ENCODE measurements at places on chromosomes 16 and 17.

- DNase-seq, result peak; percentile 75
These were observed 6.9 kb downstream of the DOK4 start for GRCh38 chr16:57479205-57479975.

GRCh38 chr16:30934827-30935557, 11.6 kb downstream of the FBXL19 start:
- no peak for DNase-seq

DNA sequence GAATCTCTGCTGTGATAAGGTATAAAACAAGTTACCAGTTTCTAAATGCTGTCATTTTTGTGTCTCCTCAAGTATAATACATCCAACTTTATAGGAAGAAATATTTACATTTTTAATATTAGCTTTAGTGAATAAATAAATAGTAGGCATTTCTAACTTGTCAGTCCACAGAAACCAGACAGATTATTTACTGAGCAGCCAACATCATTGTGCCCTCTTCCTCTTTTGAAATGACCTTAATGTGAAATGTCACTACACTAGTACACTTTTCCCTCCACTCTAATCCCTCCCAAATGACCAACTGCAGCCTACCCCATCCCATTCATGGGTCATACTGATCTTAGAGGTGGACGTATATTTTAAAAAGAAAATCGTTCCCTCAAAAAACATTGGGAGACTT, 9.2 kb downstream of the STXBP4 start:
- no peak for DNase-seq

- no peak for DNase-seq
These were observed 27.1 kb upstream of the LASP1NB start for GRCh38 chr17:38898291-38898679.

GRCh38 chr16:53901408-53901807, 197.5 kb downstream of the FTO start:
- no peak for DNase-seq

DNA sequence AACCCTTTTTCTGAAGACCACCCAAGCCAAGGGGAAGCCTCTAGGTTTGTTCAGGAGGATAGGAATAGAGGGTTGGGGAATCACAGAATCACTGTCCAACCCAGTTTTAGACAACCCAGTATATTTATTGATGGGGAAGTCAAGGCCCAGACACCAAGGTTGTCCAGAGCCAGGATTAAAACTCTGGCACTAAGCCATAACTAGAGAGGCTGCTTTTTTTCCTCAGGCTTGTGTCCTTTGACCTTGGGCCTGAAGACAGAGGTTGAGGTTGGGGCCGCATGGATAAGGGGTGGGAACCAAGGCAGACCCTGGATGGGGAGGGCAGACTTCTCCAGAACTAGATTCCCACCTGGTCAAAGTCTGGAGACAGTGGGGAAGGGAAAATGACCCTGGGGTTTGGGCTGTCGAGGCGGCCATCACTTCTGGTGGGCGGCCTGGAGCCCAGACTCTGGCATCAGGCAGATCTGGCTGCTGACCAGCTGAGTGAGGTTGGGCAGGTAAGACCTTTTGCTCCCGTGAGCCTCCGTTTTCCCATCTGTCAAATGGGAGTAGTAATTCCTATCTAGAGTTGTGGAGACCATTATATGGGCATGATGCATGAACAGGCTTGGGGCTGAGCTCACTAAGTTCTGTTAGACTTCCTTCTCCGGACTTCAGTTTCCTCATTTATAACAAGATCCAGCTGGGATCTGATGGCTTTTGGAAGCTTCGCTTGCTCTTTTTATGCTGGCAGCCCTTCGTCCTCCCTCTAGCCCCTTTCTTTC, 17.9 kb downstream of the IGFBP4 start:
- no peak for DNase-seq

GRCh38 chr16:2663553-2664546, 18.5 kb upstream of the KCTD5 start:
- no peak for DNase-seq

DNA sequence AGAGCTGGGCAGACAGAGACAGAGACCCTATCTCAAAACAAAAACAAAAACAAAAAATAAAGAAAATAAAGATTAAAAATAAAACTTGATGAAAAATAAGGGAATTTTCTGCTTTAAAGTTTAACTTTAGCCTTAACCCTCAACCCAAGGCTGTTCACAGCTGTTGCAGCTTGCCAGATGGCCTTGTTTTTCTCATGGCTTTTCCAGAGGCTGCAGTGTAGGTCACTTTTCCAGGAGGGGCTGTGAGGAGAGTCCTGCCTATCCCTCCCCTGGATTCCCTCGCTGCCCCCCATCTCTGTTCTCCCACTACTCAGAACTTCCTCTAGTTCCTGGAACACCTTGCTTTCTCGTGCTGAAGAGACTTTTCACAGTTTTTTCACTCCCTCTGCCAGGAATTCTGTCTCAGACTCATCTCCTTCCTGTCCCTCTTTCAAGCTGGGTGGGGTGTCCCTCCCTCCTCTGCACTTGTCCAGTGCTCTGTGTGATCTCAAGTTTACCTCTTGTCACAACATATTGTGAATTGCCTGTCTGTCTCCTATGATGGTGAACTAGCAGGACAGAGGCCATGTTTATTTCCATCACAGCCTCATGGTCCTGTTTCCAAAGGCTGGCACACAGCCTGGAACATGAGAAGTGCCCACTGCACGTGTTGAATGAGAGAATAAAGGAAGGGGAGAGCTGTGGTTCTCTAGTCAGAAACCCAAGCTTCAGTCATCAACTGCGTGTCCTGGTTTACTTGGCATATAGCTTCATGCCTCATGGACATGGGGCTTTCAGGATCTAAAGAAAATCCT, 69.9 kb upstream of the MSI2 start:
- DNase-seq, result no peak

GRCh38 chr16:14119799-14120198, 48.7 kb downstream of the MRTFB start:
- DNase-seq, result no peak

DNA sequence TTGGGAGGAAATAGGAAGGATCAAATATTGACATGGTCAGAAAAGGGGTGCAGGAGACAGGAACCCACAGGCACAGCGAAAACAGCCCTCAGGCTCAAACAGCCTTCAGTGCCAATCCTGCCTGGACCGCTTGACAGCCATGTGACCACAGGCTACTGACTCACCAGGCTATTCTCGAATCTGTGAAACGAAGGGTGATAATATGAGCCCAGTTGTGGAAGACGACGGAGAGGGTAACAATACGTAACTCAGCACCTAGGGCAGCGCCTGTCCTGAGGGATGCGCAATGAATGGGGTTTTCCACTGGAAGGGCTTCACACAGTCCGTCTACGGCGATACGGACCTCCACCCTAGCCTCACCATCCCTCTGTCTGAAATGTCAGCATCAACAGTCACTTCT, 117.3 kb upstream of the RCVRN start:
- no peak for DNase-seq

DNA sequence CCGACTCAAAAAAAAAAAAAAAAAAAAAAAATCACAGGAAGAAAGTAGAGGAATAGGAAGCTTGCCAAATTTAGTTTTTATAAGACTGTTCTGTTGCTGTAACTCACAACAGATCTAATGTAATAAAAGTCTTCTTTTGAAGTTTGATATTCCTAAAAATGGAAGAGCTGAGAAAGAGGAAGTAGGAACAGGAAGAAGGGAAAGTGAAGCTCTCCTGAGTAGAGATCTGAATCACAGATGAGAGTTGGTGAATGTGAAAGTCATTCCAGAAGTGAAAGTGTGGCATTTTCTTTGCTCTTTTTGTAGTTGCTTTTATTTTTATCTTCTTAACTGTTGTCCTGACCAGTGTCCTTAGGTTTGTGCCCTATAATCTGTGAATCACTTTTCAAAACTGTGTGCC, 2.1 kb downstream of the NMT1 start:
- DNase-seq, result no peak
